ENCODE measurements at places on chromosomes 2 and 18.

- no peak for DNase-seq
Measured at GRCh38 chr2:208373460-208374089, 33.0 kb upstream of the PTH2R start.

- no peak for DNase-seq
Measured at GRCh38 chr2:44135771-44136170, 32.9 kb upstream of the PPM1B start.

DNA sequence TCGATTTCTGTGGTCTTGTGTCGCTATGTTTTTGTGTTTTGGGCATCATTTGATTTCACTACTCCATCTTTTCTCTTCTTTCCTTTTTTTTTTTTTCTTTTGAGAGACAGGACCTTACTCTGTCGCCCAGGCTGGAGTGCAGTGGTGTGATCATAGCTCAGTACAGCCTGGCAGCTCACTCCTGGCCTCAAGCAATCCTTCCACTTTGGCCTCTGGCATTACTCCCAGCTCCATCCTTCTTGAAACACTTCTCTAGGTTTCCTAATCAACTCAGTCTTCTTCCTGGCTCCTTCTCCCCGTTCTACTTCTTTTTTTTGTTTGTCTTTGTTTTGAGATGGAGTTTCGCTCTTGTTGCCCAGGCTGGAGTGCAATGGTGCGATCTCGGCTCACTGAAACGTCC lies 26.5 kb downstream of the TCF23 start:
- no peak for DNase-seq

GRCh38 chr18:42052122-42052708 lies 97.2 kb downstream of the PIK3C3 start:
- no peak for DNase-seq

DNA sequence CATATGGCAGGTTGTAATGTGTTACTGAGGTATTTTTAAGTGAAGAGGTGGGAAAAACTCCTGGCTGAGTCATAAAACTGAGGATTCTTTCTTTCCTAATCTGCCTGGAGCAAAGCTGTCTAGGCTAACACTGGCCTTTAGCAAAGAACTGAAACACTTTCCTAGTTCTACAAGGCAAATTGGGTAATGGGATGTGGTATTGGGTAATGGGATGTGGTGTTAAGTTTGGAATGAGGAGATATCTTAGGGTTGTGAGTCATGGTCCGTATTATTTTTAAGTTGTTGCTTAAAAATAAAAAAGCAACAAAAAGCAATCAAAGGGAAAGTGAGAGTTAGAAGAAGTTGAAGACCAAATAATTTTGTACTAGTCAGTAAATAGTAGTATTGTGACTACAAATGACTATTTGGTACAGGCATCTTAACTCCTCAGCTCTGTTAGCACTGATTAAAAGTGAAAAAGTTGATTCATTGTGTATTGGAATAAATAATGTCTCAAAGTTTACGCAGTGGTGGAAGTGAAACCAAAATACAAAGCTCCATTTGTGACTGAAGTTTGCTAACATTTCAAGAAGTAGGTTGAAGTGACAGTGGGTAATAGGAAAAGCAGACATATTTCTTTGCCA lies 216.8 kb downstream of the CAMKMT start:
- DNase-seq, result no peak

DNA sequence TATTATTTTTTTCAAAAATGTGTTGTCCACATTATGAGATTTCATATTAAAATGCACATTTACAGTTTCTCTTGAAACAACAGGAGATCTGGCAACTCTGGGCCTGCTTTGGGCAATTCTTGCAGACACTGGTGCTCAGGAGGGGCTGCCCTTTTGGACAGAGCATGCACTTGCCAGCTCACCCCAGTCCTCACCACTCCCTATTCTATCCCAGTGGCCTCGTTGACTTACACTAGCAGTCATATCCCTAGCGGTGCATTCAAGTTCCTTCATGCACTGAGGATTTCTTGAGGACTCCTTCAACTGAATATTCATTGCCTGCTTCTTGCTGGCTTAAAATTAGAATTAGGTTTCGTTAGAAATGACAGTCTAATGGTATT lies 87.9 kb upstream of the FHL2 start:
- no peak for DNase-seq

GRCh38 chr2:95372845-95373244 lies 29.7 kb upstream of the FAHD2A start:
- no peak for DNase-seq

GRCh38 chr2:138507267-138507666 lies 5.7 kb downstream of the SPOPL start:
- DNase-seq, result no peak

DNA sequence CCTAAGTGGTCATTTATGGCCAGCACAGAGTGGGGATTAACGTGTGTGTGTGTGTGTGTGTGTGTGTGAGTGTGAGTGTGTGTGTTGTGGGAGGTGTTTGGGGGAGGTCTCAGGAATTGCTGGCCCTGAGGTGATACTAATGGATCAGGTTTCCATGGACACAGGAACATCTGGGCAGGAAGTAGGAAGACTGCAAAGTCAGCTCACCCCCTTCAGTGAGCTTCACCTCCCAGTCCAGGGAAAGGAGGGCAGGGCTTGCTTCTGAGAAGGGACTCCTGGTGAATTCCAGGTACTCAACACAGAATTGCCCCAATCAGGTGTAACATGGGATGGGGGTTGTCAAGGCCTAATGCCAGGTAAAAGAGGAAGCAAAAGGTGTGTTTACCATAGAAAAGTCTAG lies 30.3 kb upstream of the IL1R1 start:
- DNase-seq, result no peak

GRCh38 chr2:8217468-8218030 lies 464.3 kb upstream of the ID2 start:
- no peak for DNase-seq

DNA sequence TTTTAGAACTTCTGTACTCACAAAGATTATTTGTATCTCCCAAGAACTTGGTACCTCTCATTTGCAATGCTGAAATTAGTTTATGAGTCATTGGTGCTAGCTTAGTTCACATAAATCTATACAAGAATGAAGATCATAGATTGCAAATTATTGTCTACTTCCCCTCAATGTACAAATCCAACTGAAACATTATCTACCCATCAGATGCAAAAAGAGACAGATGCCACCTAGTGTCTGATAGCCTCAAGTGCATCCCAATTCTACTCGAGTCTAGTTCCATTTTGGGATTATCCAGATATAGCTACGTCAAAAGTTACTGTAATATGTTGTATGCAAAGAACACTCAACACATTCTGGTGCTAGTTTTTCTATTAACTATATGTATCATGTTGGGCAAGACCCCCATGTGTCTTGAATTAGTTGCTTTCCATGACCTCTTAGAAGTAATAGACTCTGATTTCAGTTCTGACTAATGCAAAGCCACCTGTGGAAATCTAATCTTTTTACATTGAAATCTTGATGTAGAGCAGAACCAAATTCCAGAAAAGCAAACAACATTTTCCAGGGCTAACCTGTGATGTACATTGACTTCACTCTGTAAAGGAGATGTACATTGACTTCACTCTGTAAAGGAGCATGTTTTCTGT lies 210.0 kb downstream of the RBM43 start:
- no peak for DNase-seq

DNA sequence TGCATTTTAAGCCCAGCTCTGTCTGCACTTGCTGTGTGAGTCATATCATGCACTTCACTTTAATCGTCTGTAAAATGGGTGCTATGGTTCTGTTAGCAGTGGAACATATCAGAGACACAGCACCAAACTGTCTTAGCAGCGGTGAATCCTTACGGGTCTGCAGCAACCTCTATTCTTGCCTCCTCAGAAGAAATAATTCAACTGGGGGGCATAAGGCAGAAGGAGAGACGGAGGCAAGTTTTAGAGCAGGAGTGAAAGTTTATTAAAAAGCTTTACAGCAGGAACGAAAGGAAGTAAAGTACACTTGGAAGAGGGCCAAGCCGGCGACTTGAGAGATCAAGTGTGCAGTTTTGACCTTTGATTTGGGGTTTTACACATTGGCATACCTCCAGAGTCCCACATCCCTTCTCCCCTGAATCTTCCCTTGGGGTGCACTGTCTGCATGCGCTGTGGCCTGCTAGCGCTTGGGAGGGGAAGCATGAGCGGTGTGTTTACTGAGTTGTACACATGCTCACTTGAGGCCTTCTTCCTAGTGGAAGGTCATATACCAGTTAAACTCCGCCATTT lies 109.8 kb downstream of the DDX1 start:
- no peak for DNase-seq

DNA sequence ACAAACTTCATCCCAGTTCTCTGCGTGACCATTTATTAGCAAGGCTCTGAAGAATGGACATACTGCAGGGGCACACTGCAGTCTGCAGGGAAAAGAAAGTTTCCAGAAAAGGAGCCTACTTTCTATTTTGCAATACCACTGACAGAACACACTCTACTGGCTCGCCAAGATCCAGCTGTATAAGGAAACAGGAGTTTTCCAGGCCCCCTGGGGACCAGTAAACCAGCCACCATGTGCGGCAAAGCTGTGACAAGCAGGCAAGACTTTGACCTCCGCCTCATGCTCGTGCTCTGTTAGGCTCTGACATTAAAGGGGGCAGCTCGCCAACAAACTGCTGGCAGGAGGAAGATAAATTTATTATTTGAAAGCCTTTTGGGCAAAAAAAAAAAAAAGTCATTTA lies 67.3 kb downstream of the CCBE1 start:
- no peak for DNase-seq

GRCh38 chr18:75562216-75562615 lies 134.7 kb upstream of the SMIM21 start:
- DNase-seq, result no peak

GRCh38 chr2:648476-649424 lies 28.5 kb downstream of the TMEM18 start:
- DNase-seq, result no peak

DNA sequence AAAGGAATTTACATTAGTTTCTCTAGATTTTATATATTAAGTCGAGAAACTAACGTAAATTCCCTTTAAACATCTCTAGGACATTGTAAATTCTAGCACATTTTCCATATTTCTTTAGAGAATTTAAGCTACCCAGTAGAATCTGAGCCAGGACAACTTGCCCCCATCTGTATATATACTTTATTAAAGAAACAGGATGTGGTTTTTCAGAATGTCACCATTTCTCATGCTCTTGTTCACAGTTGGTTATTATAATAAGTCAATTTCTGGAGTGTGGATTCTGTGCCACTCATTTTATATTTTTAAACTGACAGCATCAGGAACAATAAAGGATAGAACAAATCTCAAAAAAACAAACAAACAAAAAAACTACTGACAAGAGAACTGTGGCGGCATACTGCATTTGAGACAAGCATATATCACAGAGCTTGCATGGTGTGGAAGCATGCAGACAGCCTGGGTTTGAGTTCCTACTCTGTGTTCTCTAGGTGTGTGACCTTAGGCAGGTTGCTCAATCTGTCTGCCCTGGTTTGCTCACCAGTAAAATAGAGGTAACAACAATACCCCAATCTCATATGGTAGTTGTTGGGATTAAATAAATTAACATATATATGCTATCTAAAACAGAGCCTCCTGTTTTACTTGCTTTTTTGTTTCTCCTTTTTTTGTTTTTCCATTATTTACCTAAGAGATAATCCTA lies 61.4 kb upstream of the DNER start:
- no peak for DNase-seq

DNA sequence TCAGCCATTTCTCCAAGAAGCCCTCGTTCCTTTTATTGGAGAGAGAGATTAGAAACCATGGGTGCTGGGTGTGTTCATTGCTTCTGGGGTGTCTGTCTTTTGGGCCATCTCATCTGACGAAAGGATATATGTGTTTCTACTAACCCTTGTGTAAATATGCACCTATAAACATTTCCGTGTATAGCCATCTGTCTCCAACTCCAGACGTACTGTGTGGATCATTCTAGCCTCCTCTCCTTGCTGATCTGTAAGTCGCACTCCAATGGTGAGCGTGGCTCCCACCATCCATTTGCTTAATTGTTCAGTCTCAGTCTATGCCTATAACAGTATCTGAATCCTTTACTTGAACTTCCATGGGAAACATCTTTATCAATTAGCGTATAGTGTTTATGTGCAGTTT lies 1.8 kb downstream of the RBFA start:
- DNase-seq, result no peak

DNA sequence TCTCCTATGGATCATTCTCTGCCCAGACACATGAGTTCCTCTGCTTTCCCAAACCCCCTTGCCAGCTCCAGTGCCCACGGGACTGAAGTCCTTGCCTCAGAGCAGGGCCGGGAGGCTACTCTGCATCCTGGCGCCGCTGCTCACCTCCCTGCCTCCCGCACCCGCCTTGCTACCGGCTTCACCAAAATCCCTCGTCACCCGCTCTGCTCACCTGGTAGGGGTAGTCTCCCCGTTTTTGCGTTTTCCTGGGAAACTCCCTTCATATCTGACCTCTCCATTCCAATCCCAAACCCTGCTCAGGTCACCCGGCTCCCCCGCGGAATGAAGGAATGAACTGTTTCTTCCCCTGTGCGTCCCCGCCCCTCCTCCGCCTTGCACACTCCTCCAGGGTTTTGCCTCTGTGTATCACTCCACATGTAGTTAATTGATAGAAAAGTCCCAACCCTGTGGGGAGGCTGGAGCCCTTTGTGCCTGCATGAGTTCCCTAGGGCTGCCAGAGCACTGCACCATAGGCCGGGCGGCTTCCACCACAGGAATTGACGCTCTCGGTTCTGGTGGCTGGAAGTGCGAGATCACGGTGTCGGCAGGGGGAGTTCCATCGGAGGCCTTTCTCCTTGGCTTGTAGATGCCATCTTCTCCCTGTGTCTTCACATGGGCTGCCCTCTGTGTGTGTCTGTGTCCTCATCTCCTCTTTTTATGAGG lies 2.0 kb upstream of the DGKD start:
- DNase-seq, result no peak

DNA sequence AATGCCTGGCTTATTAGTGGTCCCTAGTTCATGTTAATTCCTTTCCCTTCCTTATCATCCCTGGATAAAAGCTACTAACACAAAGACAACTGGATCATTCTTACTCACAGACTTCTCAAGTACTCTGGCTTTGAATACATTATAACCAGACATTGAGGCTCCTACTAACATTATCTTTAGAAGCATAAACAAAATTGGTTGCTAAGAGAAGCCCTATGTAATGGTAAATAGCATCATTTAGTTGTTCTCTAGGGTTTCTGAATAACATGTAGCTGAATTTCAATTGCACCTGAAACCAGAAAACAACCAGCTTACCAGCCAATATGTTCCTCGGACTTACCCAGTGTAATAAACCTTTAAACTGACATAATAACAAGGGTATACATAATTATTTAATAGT lies 114.1 kb upstream of the NCKAP5 start:
- DNase-seq, result no peak

DNA sequence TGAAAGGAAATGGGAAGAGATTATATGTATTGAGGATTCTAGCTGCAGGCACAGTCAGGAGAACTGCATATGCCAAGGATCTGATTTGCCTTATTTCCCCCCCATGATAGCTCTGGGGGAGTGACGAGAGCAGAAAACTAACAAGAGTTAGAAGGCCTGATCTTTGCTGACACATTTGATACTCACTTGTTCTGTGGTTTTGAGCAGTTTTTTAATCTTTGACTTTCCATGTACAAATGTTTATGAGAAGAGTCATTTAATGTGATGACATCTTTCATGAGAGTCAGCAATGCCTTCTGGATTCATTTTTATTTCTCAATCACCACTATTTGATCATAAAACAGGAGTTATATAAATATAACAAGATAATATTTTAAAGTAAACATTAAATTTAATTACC lies 12.7 kb upstream of the SERPINB7 start:
- DNase-seq, result no peak

- no peak for DNase-seq
Measured at GRCh38 chr2:11152591-11152990, 2.7 kb upstream of the SLC66A3 start.

- no peak for DNase-seq
Measured at GRCh38 chr18:24051031-24051947, 36.7 kb downstream of the TTC39C start.
